ENCODE measurements at places on chromosomes 6 and 20. TPM values are rescaled to one million over a fixed set of nuclear protein-coding genes. Genes with fewer than 3 reads are reported as not detected.

- no peaks in the 10 kb centered on the region for H3K4me1 ChIP-seq
- H3K27me3 ChIP-seq, result no peaks in the 10 kb centered on the region
- H3K36me3 ChIP-seq, result no peaks in the 10 kb centered on the region
- no peak overlapping the region for H3K27ac ChIP-seq
Measured at GRCh38 chr6:129252377-129253071, 369.6 kb downstream of the LAMA2 start.

DNA sequence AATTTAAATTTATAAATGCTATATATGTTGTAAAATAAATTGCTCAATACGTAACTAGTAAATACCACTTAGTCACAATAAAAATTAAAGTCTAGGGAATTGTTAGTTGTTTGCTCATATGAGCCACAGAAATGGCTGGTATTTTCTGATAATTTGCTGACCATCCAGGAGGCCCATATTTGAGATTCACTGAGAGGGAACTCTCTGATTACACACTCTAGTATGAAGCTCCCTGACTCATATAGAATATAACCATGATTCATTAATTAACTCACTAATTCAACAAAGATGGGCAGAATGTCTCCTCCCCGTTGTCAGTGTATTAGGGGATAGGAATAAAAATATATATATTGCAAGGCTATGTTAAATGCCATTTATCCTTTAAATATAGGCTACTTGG lies 46.6 kb upstream of the TMEM30A start:
- no peak overlapping the region for H3K27ac ChIP-seq
- no peak overlapping the region for H3K4me3 ChIP-seq
- no peak for DNase-seq
- H3K4me1 ChIP-seq, result no peaks in the 10 kb centered on the region

DNA sequence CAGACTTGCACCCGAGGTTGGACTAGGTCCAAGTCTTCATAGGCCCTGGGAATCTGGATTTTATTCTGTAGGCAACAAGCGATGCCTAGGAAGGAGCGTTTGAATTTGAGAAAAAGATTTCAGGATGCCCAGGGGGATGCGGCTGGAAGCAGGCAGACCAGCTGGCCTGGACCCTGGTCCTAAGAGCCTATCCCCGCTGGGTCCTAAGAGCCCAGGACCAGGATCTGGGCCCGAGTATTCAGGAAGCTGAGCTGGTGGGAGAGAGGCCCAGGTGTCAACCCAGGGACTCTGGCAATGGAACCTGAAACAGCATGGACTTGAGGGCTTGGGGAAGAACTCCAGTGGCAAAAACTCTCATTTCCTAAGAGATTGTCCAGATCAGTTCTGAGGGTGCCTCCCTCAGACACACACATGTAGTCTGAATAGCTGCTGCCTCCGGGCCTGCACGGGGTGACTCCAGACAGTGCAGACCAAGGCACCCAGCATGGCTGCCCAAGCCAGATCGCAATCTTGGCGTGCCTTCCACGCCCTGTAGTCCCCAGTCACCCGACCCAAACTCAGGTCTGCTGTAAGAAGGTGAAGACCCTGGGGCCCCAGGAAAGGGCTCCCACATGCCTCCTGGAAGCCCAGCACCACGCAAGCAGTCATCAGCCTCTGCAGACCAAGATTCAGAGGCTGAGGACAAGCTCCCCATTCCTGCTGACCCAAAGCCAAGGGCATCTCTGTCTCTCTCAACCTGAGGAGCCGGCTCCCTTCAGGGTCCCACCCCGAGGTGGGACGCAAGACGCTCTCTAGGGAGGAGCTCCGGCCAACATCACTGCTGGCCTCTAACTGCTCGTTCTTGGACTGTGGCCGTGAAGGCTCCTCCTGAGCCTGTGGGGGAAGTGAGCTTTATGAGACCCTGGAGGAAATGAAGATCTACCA lies 34.4 kb downstream of the RRBP1 start:
- H3K27ac ChIP-seq, result no peak overlapping the region
- no peak for DNase-seq
- no peak overlapping the region for H3K4me3 ChIP-seq
- H3K4me1 ChIP-seq, result peaks cover 41% of the 10 kb centered on the region
- no peaks in the 10 kb centered on the region for H3K27me3 ChIP-seq
- no peaks in the 10 kb centered on the region for H3K36me3 ChIP-seq

GRCh38 chr6:52074155-52074554 lies 13.3 kb downstream of the PKHD1 start:
- no peaks in the 10 kb centered on the region for H3K27me3 ChIP-seq
- DNase-seq, result no peak
- no peak overlapping the region for H3K27ac ChIP-seq
- H3K4me3 ChIP-seq, result no peak overlapping the region
- no peaks in the 10 kb centered on the region for H3K4me1 ChIP-seq

- no peak overlapping the region for H3K27ac ChIP-seq
- no peaks in the 10 kb centered on the region for H3K4me1 ChIP-seq
- no peak overlapping the region for H3K4me3 ChIP-seq
- H3K27me3 ChIP-seq, result no peaks in the 10 kb centered on the region
- no peak for DNase-seq
- H3K36me3 ChIP-seq, result no peaks in the 10 kb centered on the region
Measured at GRCh38 chr20:2084703-2085102, 16.9 kb upstream of the STK35 start.

GRCh38 chr6:41315203-41315602 lies 20.2 kb upstream of the NCR2 start:
- H3K36me3 ChIP-seq, result no peaks in the 10 kb centered on the region
- H3K4me1 ChIP-seq, result no peaks in the 10 kb centered on the region
- no peaks in the 10 kb centered on the region for H3K27me3 ChIP-seq
- no peak overlapping the region for H3K27ac ChIP-seq

- no peak for DNase-seq
- no peaks in the 10 kb centered on the region for H3K4me1 ChIP-seq
- H3K4me3 ChIP-seq, result no peak overlapping the region
Measured at GRCh38 chr6:6474170-6474920, 114.2 kb upstream of the LY86 start.

C20orf202 gene
- total RNA-seq, result 1.1 TPM

Measured in testis (tissue), 5 donors.